ENCODE measurements at places on chromosomes 13 and 19.

GRCh38 chr13:99294198-99294597 lies 13.0 kb downstream of the GPR183 start:
- no peak for DNase-seq

GRCh38 chr13:98576963-98577835 lies at the start of gene STK24:
TSS of gene STK24 (minus strand) at chr13:98577107. CDS start at chr13:98576786, 321 bp downstream.
- peak; percentile 41 for DNase-seq

DNA sequence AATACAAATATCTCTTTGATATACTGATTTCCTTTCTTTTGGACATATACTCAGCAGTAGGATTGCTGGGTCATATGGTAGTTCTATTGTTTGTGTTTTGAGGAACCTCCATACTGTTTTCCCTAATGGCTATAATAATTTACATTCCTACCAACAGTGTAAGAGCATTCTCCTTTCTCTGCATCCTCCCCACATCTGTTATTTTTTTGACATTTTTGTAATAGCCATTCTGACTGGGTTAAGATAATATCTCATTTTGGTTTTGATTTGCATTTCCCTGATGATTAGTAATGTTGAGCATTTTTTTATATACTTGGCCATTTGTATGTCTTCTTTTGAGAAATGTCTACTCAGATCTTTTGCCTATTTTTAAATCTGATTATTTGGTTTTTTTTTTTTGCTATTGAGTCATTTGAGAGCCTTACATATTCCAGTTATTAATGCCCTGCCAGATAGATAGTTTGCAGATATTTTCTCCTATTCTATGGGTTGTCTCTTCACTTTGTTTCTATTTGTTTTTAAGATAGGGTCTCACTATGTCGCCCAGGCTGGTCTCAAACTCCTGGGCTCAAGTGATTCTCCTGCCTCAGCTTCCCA lies 95.7 kb downstream of the FNDC3A start:
- no peak for DNase-seq

- peak; percentile 32 for DNase-seq
Measured at GRCh38 chr13:41428155-41428554, 29.2 kb upstream of the RGCC start.

- DNase-seq = no peak
Measured at GRCh38 chr19:35781650-35782049, 6.3 kb downstream of the ARHGAP33 start.

DNA sequence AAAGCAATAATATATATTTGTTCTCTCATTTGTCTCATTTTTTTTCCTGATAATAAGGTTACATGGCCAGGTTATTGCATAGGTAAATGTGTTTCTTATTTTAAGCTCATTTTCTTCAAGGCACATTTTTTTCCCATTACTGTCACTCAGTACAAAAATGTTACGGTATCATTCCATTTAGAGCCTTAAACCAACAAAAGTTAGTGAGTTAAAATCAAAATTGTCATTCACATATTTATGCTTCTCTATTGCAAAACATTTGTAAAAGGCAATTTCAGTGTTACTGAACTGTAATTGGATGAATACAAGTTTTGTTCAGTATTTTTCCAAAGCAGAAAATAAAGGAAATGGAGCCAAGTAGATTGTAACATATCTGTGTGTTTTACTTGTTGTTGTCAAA lies 117.6 kb upstream of the MAB21L1 start:
- no peak for DNase-seq

GRCh38 chr19:28700176-28700575 lies 512.8 kb downstream of the UQCRFS1 start:
- DNase-seq = no peak

GRCh38 chr19:4449022-4449638 lies 8.5 kb downstream of the UBXN6 start:
- no peak for DNase-seq

GRCh38 chr19:45508417-45508860 lies 1.2 kb downstream of the VASP start:
- no peak for DNase-seq

DNA sequence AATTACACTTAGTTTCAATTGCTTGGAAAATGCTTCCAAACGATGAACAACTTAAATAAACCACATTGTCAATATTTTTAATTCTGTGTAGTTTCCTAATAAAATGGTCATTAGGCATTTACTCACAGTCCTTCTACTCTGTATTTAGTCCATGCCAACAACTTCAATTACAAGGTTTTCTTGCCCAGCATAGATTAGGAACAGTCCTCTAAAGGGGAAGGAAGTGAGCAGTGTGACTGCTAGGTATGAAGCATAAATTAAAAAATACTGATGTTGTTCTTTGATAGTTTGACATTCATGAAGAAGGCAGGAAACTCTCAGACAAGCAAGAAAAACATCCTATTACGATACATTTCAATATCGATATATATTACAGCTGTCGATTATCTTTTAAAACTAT lies 716.0 kb upstream of the PCDH9 start:
- no peak for DNase-seq

DNA sequence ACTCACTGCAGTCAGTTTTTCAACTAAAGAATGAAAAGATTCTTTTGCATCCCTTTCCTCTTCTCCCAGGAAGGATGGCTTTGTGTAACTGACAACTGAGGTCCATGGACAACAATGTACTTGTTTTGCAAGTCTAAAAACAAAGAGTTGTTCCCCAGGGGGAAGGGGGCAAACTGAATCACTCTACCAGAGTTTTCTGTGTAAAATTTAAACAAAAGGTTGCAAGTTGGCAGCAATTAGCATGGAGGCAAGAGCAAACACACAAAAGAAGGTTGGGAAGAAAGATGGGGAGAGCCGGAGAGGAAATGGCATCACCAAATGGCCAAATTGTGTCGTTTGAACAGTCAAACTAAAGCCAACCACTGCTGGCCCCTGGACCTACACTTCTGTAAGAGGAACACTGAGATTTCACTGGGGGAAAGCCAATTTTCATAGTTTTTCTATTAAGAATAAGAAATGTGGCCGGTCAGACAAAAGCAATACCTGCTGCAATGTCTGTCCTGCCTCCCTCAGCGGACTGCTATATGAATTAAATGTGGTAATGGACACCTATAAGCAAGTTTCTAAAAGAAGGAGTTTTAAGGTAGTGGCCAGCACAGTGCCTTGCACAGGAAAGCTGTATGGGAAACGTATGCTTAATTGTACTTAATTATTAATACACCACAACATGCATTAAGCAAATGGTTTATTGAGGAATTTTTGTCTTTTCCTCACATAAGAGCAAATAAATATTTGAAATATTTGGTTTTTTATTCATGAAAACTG lies 16.1 kb upstream of the SACS start:
- no peak for DNase-seq

DNA sequence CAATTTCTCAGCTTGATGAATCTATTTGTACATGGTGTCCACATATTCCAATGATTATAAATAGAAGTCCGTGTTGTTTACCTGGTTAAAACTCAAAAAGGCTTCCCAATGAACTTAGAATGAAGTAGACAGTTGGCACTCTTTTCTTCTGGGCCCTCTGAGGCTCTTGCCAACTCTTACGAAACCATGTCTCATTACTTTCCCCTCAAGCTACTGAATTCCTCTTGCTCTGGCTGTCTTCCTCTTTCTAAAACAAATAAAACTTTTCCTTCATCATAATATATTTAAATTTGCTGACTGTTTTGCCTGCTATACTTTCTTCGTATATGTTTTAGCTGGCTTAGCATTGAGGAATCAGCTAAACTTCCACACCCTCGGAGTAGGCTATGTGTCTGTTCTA lies 139.7 kb downstream of the SLITRK6 start:
- no peak for DNase-seq

- DNase-seq = peak; percentile 99
Measured at GRCh38 chr19:38849860-38850435, at the start of gene HNRNPL. TSS of gene HNRNPL (minus strand) at chr19:38849986. CDS start at chr19:38849966, 20 bp downstream.

- no peak for DNase-seq
Measured at GRCh38 chr13:93814658-93815057, 588.1 kb downstream of the GPC6 start.

GRCh38 chr13:106795847-106796246 lies 227.9 kb upstream of the ARGLU1 start:
- no peak for DNase-seq

DNA sequence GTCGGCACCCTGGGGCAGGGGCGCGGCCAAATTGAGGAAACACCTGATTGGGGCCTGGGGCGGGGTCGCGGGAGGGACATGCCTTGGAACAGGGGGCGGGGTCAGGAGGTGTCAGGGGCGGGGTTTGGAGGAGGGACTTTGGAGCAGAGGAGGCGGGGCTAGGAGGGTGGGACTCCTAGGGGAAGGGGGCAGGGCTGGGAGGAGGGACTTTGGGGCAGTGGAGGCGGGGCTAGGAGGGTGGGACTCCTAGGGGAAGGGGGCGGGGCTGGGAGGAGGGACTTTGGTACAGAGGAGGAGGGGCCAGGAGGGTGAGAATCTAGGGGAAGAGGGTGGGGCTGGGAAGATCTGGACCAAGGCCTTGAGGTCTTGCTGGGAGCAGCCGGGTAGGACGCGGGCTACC lies 21.9 kb downstream of the GRIN2D start:
- DNase-seq = peak; percentile 50

DNA sequence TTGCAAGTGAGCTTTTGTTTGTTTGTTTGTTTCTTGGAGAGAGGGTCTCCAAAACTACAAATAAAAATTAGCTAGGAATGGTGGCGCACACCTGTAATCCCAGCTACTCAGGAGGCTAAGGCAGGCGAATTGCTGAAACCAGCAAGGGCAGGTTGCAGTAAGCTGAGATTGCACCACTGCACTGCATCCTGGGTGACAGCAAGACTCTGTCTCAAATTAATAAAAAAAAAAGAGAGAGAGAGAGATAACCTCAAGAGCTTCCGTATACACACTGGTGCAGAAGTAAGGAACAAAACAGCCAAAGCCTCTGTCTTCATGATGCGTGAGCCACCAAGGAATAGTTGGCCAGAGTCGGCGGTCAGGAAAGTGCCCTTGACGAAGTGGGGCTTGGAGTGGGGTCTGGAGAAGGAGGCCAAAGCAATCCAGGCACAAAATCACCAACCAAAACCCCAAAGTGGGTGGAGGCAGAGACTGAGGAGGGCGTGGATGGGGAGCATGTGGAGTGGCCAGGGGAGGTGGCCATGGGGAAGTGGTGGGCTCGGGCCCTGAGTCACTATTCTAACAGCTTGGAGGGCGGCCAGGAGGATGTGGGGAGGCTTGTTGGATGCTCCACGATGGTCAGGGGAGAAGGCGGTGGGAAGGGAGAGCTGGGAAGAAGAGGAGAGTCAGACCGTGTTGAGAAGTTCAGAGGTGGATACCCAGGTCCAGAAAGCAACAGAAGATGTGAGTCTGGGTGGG lies 21.2 kb upstream of the TOMM40 start:
- DNase-seq = no peak

DNA sequence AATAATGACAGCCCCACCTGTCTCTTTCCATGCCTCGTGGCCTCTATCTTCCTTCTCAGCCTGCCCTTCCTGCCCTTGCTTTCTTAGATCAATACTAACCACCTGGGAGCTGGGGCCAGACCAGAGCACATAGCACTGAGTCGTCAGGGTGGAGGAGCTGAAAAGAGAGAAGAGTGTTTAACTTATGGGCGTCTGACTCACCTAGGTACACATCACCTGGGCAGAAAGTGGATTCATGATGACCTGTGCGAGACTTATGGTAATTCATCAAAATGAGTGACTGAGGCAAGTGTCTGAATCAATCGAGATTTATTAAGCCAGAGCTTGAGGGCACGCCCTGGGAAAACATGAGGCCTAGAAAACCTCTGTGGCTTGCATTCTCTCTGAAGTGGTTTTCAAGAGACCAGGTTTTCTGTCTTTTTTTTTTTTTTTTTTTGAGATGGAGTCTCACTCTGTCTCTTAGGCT lies 19.2 kb downstream of the CEACAM6 start:
- DNase-seq = no peak

- DNase-seq = no peak
Measured at GRCh38 chr13:76803831-76804230, 82.4 kb downstream of the KCTD12 start.

DNA sequence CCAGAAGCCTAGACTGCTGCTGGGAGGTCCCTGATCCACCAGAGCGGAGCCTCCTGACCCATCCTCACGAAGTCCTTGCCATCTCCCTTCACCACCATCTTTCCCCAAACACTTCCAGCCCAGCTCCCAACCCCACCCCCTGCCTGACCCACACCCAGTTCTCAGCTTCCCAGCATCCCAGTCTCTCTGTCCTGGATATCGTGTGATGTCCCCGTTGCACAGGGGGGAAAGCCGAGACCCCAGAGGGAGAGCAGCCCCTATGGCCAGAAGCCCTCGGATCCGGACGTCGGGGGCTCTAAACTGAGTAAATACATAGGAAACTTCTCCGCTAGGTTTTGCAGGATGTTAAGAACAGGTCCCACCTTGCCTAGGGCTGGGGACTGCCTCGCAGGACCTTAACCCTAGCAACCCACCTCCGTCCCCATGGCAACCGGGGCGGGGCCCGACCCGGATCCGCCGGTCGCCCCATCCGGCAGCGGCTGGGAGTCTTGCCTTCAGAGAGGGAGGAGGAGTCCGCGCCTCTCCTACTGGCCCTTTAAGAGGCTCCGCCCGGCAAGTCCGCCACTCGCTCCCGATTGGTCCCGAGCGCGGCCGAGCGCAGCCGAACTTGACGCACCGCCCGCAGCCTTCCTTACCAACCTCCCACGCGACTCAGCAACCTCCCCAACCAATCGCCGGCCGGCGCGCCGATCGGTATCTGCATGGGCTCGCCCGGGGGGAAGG lies 451 bp upstream of the HMG20B start:
- peak; percentile 99 for DNase-seq

- DNase-seq = no peak
Measured at GRCh38 chr13:110376120-110376519, 69.0 kb downstream of the COL4A2 start.

- no peak for DNase-seq
Measured at GRCh38 chr19:1957562-1958248, 16.7 kb downstream of the CSNK1G2 start.

- no peak for DNase-seq
Measured at GRCh38 chr13:66835040-66835628, 395.0 kb downstream of the PCDH9 start.

- DNase-seq = no peak
Measured at GRCh38 chr13:50998326-50998725, 88.7 kb downstream of the RNASEH2B start.

DNA sequence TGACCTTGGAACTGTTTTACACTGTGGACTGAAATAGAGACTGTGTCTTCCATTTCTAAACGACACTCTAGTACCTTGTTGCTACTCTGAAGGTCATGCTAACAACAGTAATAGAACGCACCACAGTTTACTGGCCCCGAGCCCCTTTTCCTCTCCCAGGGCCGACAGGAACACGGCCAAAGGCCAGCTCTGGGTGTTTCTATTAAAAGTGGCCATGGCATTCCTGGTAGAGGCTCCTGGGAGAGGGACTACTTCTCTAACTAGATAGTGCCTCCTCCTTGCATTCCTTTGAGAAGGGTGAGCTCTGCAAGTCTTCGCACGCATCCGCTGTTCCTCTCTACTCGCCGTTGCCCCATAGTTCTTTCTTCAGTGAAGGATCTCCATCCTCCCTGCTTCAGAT lies 18.7 kb upstream of the SIAH3 start:
- DNase-seq = no peak

Data from activated gamma-delta T cell treated with anti-CD3 and anti-CD28 coated beads, Interleukin-2, amount 50 U/mL, for 16 hours (primary cell).